ENCODE measurements at places on chromosomes 16 and 17.
A peak's percentile ranks its signal among the peaks of the same experiment; 100 is the strongest.

DNA sequence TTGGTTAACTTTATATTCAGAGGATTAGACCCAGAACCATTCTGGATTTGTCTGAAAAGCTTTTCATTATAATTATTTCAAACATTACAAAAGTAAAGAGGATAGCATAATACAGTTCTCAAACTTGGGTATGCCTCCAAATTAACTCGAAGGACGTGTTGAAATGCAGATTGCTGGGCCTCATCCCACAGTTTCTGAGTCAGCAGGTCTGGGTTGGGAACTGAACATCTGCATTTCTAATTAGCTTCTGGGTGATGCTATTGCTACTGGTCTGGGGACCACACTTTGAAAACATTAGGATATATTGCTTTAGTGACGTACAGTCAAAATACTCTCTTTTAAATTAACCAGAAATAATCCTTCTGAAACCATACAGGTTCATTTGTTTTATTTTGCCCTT is 10.0 kb downstream of the TPPP3 start:
- DNase-seq: no peak

- DNase-seq: no peak
Measured at GRCh38 chr16:14155572-14156190, 84.6 kb downstream of the MRTFB start.

GRCh38 chr17:57145347-57145746 is 60.3 kb downstream of the AKAP1 start:
- no peak for DNase-seq

DNA sequence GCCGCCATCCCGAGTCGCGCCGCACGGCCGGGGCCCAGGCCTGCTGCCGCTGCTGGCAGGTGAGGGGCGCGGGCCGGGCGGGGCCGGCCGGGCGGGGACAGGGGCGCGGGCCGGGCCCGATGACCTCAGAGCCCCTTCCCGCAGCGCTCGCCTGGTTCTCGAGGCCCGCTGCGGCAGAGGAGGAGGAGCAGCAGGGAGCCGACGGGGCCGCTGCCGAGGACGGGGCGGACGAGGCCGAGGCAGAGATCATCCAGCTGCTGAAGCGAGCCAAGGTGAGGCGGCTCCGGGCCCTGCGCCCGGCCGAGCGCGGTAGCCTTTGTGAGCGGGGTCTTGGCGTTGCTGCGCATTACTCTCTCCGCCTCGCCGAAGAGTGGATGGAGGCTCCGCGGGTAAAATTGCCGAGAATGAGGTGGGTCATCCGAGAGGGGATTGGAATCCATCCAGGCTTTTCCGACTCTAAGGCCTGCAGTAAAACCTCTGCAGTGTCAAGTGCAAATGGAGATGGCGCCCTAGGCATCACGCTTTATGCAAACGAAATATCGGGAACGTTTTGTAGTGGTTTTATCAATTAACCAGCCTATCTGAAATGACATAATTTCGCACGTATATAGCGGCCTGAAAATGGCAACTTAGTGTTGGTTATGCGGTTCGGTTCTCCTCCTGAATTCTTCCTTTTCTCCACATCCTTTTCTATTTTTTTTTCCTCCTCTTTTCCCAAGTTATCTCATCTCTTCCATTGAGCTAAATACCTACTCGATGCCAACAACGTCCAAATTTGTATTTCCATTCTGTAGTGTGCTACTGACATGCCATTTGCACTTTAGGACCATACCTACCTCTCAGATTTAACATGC is 577 bp downstream of the TTC19 start:
- peak; percentile 56 for DNase-seq

- DNase-seq: peak; percentile 29
Measured at GRCh38 chr17:4920351-4921048, 11.6 kb upstream of the GP1BA start.

Data from OCI-M1 (cell line).